DMS153 (cell line): ENCODE measurements at places on chromosomes 6 and 20.

DNA sequence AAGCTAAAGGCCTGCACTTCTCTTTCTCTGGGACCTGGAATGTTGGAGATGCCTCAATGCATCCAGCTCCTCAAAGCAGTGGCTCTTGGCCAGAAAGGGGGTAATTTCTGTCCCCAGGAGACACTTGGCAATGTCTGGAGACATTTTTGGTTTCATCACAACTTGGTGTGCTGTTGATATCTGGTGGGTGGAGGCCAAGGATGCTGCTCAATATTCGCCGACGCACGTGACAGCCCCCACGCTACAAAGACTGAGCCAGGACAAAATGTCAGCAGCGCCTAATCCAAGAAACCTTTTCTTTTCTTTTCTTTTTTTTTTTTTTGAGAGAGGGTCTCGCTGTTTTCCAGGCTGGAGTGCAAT is 79.8 kb downstream of the SULF2 start:
- no peak for DNase-seq

DNA sequence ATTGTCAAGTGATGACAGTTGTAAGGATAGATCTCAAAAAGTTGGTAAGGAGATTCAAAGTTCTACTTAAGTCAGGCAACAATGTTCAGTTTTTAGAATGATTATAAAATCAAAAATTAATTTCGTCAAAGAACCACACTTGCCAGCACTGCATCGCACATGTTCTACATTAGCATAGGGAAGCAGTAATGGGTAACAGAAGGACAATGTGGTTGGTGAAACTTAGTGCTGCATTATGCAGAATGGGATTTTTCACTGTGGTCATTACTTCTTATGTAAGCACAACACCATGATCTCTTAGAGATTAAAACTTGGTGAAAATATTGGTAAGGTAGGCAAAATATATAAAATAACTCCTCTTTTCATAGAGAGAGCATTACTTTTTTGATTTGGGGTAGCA is 173.7 kb upstream of the THEMIS start:
- no peak for DNase-seq

- no peak for DNase-seq
These were observed 57.2 kb downstream of the CNKSR3 start for GRCh38 chr6:154453329-154453728.

DNA sequence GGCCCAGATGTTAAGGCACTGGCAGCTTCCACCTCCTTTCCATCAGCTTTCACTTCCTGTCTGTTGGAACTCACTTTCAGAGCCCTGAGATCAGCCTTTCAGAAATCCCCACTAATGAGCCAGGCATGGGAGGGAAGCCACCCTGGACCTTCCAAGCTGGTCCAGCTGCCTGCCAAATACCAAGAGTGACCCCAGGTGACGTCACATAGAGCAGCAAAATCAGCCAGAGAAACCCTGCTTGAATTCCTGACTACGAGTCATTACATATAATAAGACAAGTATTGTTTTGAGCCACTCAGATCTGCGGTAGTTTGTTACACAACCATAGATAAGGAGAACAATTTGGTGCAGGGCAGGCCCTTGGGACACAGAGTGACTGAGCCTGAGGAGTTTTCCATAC is 556.0 kb upstream of the JAG1 start:
- no peak for DNase-seq

DNA sequence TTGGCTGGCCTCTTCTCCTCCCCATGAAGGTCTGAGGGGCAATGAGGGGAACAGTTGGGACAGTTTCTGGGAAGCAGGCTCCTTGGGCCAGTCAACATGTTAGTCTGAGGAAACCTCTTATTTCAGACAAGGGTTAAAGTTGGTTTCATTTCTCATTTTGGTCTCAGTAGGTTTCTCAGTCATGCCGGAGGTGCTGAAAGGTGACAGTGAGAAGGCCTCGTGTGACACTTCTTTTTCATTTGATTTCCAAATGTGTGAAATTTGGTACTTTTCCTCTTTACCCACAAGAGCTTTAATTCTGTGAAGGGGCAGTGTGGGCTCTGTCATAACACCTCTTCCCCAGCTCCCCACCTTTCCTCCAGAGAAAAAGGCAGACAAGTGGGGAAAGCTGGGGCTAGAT is 7.5 kb upstream of the GLP1R start:
- DNase-seq = no peak

- no peak for DNase-seq
These were observed 64.4 kb downstream of the SMPDL3A start for GRCh38 chr6:122853259-122853995.

DNA sequence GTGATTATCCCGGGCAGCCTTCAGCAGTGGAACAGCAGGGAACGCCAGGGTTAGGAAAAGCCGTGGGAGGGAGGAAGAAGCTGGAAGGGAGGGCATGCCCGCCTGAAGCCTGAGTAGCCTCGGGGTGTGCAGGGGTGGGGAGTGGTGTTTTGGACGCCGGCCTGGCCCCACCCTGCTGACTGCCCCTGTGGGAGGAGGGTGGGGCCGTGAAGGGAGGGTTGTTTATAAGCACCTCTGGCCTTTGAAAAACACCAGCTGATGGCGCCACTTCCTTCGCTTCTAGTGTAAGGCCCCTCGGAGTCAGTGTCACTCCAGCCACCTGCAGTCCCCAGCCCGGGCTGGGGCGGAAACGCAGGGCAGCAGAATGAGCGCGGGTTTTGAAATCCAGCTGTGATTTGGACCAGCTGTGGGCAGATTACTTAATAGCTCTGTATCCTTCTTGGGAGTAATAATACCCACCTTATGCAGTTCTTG is 52.8 kb upstream of the BMP6 start:
- DNase-seq = no peak

DNA sequence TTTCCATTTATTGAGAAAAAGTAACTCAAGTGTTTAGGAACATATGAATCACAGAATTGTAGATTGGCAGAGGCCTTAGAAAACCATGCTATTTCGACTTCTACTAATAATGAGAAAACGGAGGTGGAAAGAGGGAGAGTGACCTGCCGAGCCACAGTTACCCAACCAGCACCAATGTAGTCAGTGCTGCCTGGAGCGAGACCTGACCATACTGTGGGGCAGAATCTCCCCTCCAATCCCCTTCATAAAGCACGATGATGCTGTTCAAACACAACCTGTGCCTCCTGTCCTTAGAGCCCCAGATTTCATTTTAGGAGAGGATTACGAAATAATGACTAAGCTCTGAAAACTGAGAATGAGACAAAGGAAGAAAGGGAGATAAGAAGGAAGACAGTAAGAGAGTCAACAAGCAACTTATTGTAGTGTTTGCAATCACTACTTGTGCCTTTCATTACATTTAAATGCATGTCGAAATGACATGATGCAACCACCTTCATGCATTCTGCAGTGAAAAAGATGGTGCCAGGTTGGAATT is 70.6 kb downstream of the ATXN1 start:
- DNase-seq = no peak

DNA sequence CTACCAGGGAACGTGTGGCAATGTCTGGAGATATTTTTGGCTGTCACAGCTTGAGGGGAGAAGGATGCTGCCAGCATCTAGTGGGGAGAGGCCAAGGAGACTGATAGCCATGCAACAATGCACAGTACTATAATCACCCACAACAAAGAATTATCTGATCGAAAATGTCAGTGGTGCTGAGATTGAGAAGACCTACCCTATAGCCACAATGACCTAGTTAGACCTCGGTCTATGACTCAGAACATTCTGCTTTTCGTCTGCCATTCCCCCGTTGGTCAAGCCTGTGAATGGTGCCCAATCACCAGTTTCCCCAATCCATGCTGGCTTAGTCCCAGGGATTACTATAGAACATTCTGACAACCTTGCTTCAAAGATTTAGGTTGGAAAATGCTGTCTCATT is 93.5 kb downstream of the TMEM200A start:
- no peak for DNase-seq

GRCh38 chr6:112683106-112683505 is 336.0 kb downstream of the RFPL4B start:
- DNase-seq = no peak

DNA sequence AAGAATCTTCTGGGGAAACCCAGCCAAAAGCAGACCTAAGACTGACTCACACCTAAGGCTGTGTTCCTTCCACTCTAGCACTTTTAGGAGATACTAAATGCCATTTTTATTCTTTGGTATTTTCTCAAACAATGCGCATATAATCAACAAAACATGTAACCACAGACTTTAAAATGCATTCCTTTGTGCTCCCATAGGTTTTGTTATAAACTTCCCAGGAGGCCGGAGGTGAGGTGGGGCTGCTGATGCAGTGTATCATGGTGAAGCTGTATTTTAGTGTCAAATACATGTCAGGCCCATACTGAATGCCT is 155.2 kb downstream of the BTBD3 start:
- no peak for DNase-seq

GRCh38 chr6:167746975-167747374 is 79.7 kb upstream of the AFDN start:
- DNase-seq = no peak

GRCh38 chr20:22232923-22233322 is 351.4 kb downstream of the FOXA2 start:
- no peak for DNase-seq

DNA sequence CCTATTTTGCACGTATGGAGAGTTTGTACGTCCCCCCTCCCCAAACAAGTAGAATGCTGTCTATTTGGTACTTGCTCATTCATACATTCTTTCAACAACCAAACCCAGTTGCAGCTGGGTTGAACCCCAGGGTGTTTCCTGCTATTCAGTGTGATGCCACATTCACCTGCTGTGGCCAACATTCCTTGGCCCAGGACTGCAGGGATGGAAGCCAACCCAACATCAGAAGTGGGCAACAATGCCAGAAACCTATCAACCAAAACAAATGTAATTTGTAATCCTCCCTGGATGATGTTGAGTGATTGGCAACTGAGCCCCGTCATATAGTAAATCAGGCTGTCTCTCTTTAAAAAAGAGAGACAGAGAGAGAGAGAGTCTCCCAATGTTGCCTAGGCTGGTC is 8.9 kb downstream of the NT5E start:
- DNase-seq = no peak

GRCh38 chr6:53306819-53307347 is 41.9 kb downstream of the ELOVL5 start:
- no peak for DNase-seq
